ENCODE measurements at places on chromosomes 5 and 9. TPM values are rescaled to one million over a fixed set of nuclear protein-coding genes. Genes with fewer than 3 reads are reported as not detected.

Gene FEM1C
- 2.9 TPM for polyA plus RNA-seq

Gene BTNL3
- polyA plus RNA-seq: not detected

Gene EFNA5
- polyA plus RNA-seq: not detected

Gene FCN2
- polyA plus RNA-seq: not detected

Gene ENHO
- not detected for polyA plus RNA-seq

Gene ORM2
- polyA plus RNA-seq: not detected

Gene CDK9
- 65.3 TPM for polyA plus RNA-seq
